CD8-positive, alpha-beta memory T cell (primary cell): ENCODE measurements at places on chromosomes 3 and 15. TPM values are rescaled to one million over a fixed set of nuclear protein-coding genes. Genes with fewer than 3 reads are reported as not detected.
A peak's percentile ranks its signal among the peaks of the same experiment; 100 is the strongest.

The CACNA1D gene
- 0.78 TPM for total RNA-seq

The TRIM59 gene
- 31.4 TPM for total RNA-seq

The SPRED1 gene
- 1.2 TPM for total RNA-seq

The CCR2 gene
- 0.51 TPM for total RNA-seq

The CTXN2 gene
- total RNA-seq, result not detected

The HIGD2B gene
- 0.33 TPM for total RNA-seq

The IL20RB gene
- 0.71 TPM for total RNA-seq

The SST gene
- not detected for total RNA-seq

The TPRG1 gene
- 28.6 TPM for total RNA-seq

The LINGO1 gene
- not detected for total RNA-seq

The GADL1 gene
- not detected for total RNA-seq

The PPIB gene
- total RNA-seq, result 384 TPM

The KLF13 gene
- 145 TPM for total RNA-seq

The GALNT15 gene
- not detected for total RNA-seq

The WDR93 gene
- total RNA-seq, result not detected

The ETV5 gene
- total RNA-seq, result 1.3 TPM

The SLC24A5 gene
- total RNA-seq, result not detected

The KIF15 gene
- 21.7 TPM for total RNA-seq

DNA sequence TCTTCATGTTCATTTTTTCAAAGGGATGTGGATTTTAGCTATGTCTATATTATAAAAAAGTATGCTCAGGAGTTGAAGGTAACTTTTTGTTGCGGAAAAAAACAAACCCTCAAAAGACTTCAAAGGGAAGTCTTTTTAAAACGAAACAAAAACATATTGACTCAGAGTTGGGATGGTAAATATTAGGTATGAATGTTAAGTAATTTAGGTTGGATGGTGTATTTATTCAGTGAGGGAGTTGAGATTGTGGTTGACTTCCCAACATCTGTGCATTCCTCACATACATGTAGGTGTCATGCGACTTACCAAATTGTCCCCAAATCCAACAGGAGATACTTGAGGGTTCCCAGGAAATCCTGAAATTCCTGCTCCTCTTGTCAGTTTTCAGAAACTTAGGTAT is 32.7 kb upstream of the PLSCR5 start:
- H3K36me3 ChIP-seq, result no peaks in the 10 kb centered on the region
- DNase-seq, result no peak
- no peaks in the 10 kb centered on the region for H3K27me3 ChIP-seq
- H3K4me3 ChIP-seq, result no peak overlapping the region

GRCh38 chr3:186025161-186025560 is 83.7 kb downstream of the ETV5 start:
- no peak overlapping the region for H3K4me3 ChIP-seq
- H3K27me3 ChIP-seq, result no peaks in the 10 kb centered on the region
- no peaks in the 10 kb centered on the region for H3K36me3 ChIP-seq
- DNase-seq, result no peak

- H3K27me3 ChIP-seq, result no peaks in the 10 kb centered on the region
- H3K4me1 ChIP-seq, result peaks cover 41% of the 10 kb centered on the region
- H3K4me3 ChIP-seq, result no peak overlapping the region
- no peak overlapping the region for H3K27ac ChIP-seq
Observed at GRCh38 chr3:133489466-133490085, 83.9 kb upstream of the CDV3 start.

- no peaks in the 10 kb centered on the region for H3K36me3 ChIP-seq
- DNase-seq, result no peak
- H3K4me3 ChIP-seq, result no peak overlapping the region
- peaks cover 28% of the 10 kb centered on the region for H3K4me1 ChIP-seq
- no peak overlapping the region for H3K27ac ChIP-seq
Observed at GRCh38 chr3:50275996-50276761, 2.7 kb upstream of the LSMEM2 start.

DNA sequence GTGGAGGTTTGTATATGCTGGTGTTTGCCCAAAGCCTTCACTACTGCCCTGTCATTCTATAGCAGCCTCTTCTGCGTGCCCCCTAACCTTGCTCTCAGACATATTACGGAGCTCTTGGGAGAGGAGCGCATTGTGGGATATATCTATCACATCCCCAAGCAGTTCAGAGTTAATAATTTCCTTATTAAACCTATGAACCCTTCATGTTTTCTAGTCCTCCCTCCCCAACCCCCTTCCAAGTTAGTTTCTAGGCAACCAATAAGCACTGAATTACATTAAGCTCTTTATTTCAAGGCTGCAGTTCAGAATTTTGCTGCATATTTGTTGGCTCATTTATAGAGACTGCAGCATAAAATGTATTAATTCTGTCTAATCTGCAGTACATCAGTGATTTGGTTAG is 57.3 kb upstream of the GRM7 start:
- no peaks in the 10 kb centered on the region for H3K36me3 ChIP-seq
- H3K4me3 ChIP-seq, result no peak overlapping the region
- no peak for DNase-seq
- H3K27ac ChIP-seq, result no peak overlapping the region
- H3K27me3 ChIP-seq, result no peaks in the 10 kb centered on the region

- DNase-seq, result peak; percentile 43
- no peak overlapping the region for H3K27ac ChIP-seq
- peaks cover 14% of the 10 kb centered on the region for H3K4me1 ChIP-seq
- no peaks in the 10 kb centered on the region for H3K27me3 ChIP-seq
- no peak overlapping the region for H3K4me3 ChIP-seq
- no peaks in the 10 kb centered on the region for H3K36me3 ChIP-seq
Observed at GRCh38 chr15:98658831-98659699, 10.7 kb downstream of the IGF1R start.

- no peak overlapping the region for H3K4me3 ChIP-seq
- no peaks in the 10 kb centered on the region for H3K4me1 ChIP-seq
- H3K27ac ChIP-seq, result no peak overlapping the region
- no peaks in the 10 kb centered on the region for H3K36me3 ChIP-seq
- no peak for DNase-seq
Observed at GRCh38 chr15:76829939-76830338, 75.2 kb downstream of the SCAPER start.

DNA sequence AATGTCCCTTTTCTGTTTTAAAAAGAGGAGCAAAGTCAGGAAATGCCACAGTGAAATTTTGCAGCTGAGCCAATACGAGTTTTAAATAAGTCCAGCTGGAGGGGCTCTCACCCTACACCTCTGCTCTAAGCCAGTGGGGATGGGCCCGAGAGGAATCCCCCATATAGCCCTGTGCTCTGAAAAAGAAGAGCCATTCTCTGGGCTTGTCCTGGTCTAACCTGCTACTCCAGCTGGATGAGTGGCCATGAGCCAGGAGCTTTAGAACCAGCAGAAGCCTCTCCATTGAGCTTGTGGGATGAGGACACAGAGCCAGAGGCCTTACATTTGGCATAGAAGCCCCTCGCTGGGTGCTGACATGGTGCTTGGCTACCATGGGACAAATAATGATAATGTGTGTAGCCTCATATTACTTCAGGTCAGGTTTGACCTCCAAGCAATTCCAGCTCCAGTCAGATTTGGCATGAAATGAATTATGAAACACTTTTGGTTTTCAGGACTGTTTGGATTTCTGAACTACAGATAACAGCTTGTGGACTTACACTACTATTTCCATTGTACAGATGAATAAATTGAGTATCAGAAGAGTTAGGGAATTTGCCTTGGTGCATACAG is 172.4 kb downstream of the CHST2 start:
- no peaks in the 10 kb centered on the region for H3K27me3 ChIP-seq
- no peak for DNase-seq
- no peak overlapping the region for H3K27ac ChIP-seq
- no peak overlapping the region for H3K4me3 ChIP-seq
- H3K4me1 ChIP-seq, result no peaks in the 10 kb centered on the region
- H3K36me3 ChIP-seq, result no peaks in the 10 kb centered on the region

DNA sequence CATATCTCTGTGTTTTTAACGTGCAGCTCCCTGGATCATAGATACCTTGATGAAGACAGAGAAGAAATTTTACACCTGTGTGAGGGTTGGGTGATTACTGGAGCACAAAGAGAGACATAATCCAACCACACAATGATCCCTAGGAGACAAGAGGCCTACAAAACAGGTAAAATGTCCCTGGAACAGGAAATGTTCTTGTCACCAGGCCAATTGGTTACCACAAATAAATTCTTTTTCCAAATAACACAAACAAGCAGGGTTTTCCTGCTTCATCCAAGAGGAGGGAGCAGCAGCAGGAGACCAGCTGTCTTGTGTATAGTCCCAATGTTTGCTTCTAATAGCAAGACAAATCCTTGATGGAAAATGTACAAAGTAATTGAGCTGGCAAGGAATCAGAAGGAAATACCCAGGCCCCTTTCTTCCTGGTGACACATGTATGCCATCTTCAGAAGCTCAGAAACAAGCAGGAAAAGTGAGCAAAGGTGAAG is 1.4 kb downstream of the MGLL start:
- H3K36me3 ChIP-seq, result no peaks in the 10 kb centered on the region
- no peak for DNase-seq
- H3K4me1 ChIP-seq, result no peaks in the 10 kb centered on the region
- H3K27ac ChIP-seq, result no peak overlapping the region
- peaks cover 15% of the 10 kb centered on the region for H3K27me3 ChIP-seq

DNA sequence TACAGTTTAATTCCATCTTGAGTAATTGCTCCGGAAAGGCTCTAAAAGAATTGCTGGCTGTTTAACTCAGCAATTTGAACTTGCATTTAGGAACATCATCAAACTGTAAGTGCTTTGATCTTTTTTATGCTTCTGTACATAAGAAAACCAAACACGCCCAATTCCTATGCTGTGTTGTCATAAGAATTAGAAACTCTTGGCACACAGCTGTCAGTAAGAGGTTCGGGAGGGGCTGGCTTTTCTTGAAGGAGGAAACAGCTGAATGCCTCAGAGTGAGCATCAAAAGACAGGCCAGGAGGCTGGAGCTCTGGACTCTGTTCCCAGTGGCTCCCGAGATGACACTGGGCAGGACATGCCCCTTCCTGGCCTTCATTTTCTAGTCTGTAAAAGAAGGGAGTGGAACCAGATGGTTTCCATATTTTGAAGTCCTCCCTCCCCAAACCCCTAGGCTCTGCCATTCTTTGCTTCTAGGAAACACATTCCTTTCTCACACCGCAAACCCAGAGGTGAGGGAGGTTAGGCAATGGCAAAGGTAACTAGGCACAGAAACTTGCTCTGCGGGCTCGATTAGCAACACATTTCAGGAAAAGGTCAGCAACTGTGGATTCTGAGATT is 73.7 kb upstream of the DLG1 start:
- no peak overlapping the region for H3K27ac ChIP-seq
- no peaks in the 10 kb centered on the region for H3K4me1 ChIP-seq
- H3K27me3 ChIP-seq, result no peaks in the 10 kb centered on the region
- no peaks in the 10 kb centered on the region for H3K36me3 ChIP-seq

GRCh38 chr3:32222950-32223349 is 15.5 kb upstream of the CMTM8 start:
- no peak for DNase-seq
- H3K27me3 ChIP-seq, result no peaks in the 10 kb centered on the region
- no peaks in the 10 kb centered on the region for H3K36me3 ChIP-seq
- no peak overlapping the region for H3K4me3 ChIP-seq
- no peak overlapping the region for H3K27ac ChIP-seq

DNA sequence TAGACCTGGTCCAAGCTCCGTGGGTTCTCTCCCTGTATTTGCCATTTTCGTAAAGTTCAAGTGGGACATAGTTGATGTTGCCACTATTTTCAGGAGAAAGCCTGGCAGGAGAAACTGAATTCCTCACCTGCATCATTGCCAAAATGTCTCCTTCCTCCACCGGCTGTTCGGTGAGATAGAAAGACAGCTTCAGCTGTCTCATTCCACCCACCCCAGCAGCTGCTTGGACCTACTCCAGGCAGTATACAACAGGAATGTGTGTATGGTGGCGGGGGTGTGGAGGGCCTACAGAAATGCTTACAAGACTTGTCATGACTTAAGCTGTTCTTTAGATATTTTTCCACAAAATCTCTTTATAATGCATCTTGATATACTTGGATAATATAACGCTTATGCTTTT is 132.7 kb upstream of the RAP2B start:
- DNase-seq, result no peak
- no peak overlapping the region for H3K27ac ChIP-seq
- no peak overlapping the region for H3K4me3 ChIP-seq
- no peaks in the 10 kb centered on the region for H3K36me3 ChIP-seq
- no peaks in the 10 kb centered on the region for H3K27me3 ChIP-seq
- no peaks in the 10 kb centered on the region for H3K4me1 ChIP-seq

- H3K36me3 ChIP-seq, result no peaks in the 10 kb centered on the region
- H3K4me1 ChIP-seq, result no peaks in the 10 kb centered on the region
- H3K27me3 ChIP-seq, result no peaks in the 10 kb centered on the region
- no peak for DNase-seq
- H3K4me3 ChIP-seq, result no peak overlapping the region
Observed at GRCh38 chr15:74253211-74253921, 17.2 kb downstream of the CCDC33 start.

DNA sequence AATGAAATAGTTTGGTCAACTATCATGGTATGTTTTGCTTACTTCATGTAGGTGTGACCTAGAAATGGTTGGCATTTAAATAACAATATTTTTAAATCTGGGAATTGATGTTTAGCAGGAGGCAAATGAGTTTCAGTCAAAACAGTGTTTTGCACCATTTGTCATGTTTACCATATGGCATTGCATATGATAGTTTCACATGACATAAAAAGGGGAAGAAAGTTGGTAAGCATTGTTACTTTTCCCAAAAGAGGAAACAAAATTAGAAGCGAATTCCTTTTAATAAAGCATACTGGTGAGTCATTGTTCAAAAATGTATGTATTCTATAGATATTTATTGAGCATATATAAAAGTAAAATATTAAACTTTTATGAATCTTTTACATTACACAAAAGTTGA is 2.3 kb downstream of the RNF13 start:
- no peak for DNase-seq
- no peak overlapping the region for H3K27ac ChIP-seq
- no peaks in the 10 kb centered on the region for H3K27me3 ChIP-seq
- no peaks in the 10 kb centered on the region for H3K36me3 ChIP-seq
- no peak overlapping the region for H3K4me3 ChIP-seq

GRCh38 chr15:52143873-52144272 is 31.3 kb upstream of the BCL2L10 start:
- H3K4me1 ChIP-seq, result no peaks in the 10 kb centered on the region
- H3K27ac ChIP-seq, result no peak overlapping the region
- H3K36me3 ChIP-seq, result peaks cover 30% of the 10 kb centered on the region
- H3K4me3 ChIP-seq, result no peak overlapping the region
- no peak for DNase-seq

GRCh38 chr3:141405025-141405424 is 36.7 kb downstream of the ZBTB38 start:
- H3K36me3 ChIP-seq, result peaks cover 22% of the 10 kb centered on the region
- DNase-seq, result no peak
- no peaks in the 10 kb centered on the region for H3K27me3 ChIP-seq
- H3K4me3 ChIP-seq, result no peak overlapping the region
